ENCODE measurements at places on chromosomes 4 and X. TPM values are rescaled to one million over a fixed set of nuclear protein-coding genes. Genes with fewer than 3 reads are reported as not detected.

- DNase-seq: no peak
Measured at GRCh38 chr4:139875411-139875825, 209.8 kb downstream of the MGST2 start.

GRCh38 chrX:140355922-140356321 lies 148.9 kb downstream of the SOX3 start:
- DNase-seq: no peak

DNA sequence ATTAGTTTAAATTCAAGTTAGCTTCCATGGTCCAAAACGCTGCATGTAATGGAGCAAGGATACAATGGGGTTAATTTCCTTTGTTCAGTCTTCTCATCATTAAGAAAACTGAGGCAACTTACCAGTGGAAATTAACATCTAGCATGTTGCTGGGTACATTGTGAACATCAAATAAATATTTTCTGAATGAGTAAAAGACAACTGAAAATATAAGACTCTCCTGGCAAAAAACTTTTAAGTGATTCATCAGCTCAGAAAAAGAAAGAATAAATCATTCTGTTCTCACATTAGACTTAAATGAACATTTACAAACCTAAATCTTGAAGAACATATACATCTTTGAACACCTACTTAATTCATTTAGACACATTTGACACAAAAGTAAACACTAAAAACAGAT lies 138.4 kb upstream of the ETNPPL start:
- DNase-seq: no peak

GRCh38 chrX:97751735-97752134 lies 868.0 kb downstream of the RPA4 start:
- DNase-seq: no peak

GRCh38 chr4:85478576-85478975 lies 3.6 kb downstream of the ARHGAP24 start:
- no peak for DNase-seq

The ZFYVE28 gene
- 12.3 TPM for total RNA-seq

The OPRPN gene
- total RNA-seq: not detected

Measured in ascending aorta (tissue), 2 donors.